ENCODE measurements at places on chromosomes 1 and 21.

GRCh38 chr1:24873148-24873547 is 56.9 kb downstream of the RUNX3 start:
- DNase-seq = no peak

DNA sequence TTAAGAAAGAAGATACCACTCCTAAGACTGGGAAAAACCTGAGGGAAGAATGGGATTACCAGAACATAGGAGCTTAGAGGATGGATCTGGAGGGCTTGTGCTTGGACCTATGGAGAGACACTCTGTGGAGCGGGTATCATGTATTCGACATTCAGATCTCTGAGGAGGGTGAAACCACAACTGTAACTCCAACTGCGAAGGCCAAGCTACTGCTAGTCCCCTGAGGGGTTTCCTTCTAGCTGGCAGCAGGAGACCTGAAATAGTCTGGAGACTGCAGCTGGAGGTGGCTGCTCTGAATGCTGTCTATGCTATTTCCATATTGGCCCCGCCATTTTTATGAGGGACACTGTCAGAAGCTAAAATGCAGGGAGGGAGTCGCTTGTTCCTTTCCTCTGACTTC is 462.3 kb downstream of the PTPRC start:
- DNase-seq = no peak

GRCh38 chr1:239455743-239456142 is 69.4 kb downstream of the CHRM3 start:
- no peak for DNase-seq

GRCh38 chr1:172697534-172698002 is 38.7 kb downstream of the FASLG start:
- no peak for DNase-seq

- no peak for DNase-seq
Observed at GRCh38 chr1:17188889-17189631, 15.9 kb upstream of the PADI1 start.

- no peak for DNase-seq
Observed at GRCh38 chr21:28865488-28866186, 127.0 kb downstream of the LTN1 start.

DNA sequence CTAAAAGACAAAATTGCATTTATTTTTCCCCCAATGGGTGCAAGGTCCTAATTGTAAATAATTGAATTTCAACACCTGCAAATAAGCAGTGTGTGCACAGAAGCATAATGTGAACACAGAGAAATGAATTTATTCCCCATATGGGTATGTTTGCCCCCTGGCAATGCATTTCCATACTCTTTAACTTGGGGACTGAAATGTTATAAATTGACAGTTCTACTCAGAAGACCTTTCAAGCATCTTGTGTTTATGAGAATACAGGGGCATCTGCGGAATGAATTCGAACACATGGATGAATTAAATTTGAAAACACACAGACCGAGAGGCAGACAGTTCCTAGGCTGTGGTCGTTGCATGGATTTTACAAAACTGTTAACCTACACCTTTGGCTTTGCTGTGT is 3.5 kb downstream of the PBX1 start:
- no peak for DNase-seq

DNA sequence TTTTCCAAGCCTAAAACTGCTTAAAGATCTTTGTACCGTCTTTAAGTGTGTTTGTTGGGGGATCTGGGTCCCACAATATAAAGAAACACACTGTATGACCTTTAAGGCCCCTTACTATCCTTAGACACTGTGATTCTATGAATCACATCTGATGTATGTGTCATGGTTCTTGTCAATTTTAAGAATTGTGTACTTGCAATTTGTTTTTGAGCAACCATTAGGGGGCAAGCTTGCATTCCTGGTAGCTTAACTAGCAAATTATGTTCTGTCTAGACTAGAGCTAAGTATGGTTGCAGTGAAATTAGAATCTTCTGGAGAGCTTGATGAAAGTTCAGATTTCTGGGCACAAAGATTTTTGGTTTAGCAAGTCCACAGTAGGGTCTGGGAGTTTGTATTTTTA is 219.5 kb downstream of the TPR start:
- DNase-seq = peak; percentile 75

DNA sequence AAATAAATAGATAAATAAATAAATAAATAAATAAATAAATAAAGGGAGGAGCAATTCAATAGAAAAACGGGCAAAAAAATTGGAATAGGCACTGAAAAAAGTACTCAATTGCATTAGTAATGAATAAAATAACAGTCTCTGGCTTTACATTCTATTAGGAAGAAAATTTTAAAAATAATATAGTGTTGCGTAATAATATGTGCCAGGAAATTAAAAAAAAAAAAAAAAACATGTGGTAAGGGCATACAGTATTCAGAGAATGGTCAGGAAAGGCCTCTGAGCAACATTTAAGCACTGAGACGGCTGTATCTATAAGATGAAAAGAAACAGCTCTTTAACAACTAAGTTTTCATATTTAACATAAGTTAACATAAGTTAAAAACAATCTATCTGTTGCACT is 48.7 kb upstream of the GLIS1 start:
- no peak for DNase-seq

DNA sequence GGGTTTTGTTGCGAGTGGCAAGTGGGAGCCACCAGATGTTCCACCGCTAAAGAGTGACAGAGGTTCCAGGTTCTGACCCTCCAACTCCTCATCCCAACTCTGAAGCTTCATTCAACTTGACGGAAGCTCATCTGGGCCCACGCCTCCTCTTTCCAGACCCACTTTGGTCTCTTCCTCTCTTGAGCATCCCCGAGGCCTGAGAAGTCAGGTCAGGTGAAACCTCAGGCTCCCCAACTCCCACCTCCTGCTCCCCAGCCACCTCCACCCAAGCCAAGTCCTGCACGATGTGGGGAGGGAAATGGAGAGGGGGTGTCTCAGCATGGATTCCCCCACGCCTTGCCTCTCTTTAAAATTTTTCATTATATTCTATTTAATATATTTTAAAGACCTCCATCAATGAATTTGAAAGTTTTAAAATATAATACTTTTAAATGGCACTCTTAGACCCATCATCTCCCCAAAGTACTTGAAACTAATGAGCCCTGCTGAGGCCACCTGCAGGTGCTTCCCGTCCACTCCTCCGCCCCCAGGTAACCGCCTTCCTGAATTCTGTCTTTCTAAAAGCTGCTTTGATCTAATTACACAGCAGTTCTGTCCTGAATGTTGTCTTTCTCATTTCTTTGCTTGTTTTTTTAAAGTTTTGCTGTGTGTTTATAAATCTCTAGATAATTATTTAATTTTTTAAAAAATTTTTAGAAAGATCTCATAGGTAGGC is 238.1 kb downstream of the KAZN start:
- no peak for DNase-seq

DNA sequence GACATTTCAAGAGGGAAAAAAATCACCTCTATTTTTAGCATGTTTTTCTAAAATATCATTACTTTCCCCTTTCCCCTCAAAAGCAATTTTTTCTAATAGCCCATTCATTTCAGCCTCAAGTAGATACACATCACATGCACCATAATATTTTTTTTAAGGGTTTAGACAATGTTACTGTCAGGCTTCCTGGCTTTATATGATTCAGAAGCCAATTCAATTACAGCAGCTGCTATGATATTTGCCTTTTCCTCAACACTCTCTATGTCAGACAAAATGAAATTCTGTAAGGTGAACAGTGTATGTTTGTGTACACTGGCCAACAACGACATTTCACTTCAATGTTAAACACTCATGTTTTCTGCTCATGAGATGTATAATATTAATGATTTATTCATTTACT is 46.5 kb downstream of the OMA1 start:
- no peak for DNase-seq

- DNase-seq = no peak
Observed at GRCh38 chr1:3767328-3767925, 5.1 kb upstream of the SMIM1 start.

DNA sequence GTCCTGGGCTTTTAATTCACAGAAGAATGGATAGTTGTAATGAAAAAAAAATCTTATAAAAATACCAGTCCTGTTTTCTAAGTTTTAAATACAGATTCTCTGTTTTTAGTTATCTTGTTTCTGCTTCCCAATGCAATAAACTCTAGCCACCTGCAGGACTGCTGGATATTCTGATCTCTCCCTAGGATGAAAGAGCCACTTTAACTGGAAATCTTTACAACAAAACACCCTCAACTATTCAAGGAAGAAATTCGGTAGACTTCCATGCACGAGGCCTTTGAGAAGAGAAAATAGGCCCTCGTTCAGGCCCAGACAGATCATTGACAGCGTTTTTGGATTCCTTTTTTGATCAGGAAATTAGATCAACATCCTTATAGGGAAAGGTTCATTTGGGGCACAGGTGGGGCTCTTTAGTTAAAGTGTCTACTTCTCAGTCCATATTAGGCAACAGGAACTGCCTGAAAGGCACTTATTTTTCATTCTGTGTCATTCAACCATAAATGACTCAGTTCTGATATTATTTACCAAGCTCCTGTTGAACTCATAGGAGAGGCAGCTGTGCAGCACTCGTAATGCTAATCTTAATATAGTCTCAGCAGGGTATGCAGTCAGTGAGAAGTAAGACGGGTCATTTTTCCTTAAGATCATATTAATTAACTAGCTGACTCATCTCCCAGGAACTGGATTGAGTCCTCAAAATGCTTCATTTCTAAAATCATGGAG is 71.1 kb upstream of the ERRFI1 start:
- DNase-seq = peak; percentile 94

DNA sequence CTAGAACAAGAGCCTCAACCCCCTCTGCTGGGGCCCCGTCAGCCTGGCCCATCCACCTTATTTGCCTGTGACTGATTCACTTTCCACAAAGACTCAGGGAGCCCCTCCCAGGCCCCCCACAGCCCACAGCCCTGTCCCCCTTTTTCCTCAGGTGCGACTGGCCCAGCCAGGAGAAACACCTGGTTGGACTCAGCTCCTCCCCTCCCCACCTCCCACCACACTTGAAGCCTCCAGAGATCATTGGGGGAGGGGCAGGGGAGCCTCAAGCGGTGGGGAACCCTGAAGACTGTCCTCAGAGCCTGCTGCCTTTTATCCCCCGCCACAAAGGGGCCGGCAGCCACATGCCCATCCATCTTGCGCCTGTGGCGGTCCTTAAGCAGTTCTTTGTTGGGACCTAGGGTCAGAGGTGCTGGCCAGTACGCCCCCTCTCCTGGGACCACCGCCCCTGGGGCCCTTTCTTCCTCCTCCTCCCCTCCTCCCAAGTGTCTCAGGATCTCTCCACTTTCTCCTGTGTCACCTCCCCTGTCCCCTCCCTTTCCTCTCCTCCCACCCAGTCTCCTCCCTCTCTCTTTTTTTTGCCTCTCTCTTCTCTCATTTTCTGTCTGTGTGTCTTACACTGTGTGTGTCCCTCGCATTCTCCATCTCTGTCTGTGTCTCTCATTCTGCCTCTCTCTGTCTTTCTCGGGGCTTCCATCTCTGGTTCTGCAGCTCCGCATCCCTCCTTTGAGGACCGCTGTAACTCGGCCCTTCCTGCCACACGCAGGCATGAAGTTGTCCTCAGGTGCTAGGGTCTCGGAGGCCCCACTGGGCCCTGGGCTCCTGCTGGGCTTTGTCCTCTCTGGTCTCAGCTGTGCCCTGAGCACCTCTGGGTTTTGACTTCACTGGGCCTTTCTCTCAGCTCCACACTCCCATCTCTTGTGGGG is 12.2 kb downstream of the CRABP2 start:
- DNase-seq = no peak

DNA sequence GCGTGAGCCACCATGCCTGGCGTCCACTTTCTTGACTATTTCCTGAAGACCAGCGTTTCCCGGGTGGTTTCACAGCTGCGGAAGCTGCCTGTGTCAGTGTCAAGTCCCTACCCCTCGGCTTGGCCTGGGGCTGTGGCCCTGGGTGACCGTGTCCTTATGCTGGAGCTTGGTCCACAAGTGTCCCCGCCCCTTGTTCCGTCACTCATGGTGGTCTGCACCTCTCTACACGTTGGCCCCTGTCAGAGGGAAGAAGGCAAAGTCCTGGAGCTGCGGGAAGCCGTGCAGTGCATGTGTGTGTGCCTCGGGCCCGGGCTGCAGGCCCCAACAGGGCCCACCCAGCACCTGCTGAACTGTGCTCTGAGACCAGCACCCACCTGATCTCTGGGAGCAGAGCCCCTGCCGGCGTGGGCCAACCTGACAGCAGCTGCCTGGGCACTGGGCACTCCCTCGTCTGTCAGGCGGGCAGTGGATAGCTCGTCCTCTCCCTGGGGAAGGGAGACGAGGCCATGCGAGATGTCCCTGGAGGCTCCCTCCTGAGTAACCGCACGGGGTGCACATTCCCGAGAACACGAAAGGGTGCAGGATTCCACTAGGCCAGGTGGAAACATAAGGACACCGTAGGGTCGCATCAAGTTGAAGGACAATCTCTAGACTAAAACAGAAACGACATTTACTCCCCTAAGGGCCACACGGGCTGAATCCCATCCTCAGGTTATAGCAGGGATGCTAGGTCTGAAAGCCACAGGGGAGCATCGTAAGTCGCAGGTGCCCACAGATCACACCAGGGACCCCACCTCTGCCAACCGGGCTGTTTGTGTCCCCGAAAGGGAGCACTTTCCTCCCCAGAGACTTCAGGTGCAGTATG is 2.4 kb upstream of the C1orf159 start:
- DNase-seq = no peak

GRCh38 chr21:16587141-16587581 is 857.4 kb downstream of the USP25 start:
- peak; percentile 69 for DNase-seq

DNA sequence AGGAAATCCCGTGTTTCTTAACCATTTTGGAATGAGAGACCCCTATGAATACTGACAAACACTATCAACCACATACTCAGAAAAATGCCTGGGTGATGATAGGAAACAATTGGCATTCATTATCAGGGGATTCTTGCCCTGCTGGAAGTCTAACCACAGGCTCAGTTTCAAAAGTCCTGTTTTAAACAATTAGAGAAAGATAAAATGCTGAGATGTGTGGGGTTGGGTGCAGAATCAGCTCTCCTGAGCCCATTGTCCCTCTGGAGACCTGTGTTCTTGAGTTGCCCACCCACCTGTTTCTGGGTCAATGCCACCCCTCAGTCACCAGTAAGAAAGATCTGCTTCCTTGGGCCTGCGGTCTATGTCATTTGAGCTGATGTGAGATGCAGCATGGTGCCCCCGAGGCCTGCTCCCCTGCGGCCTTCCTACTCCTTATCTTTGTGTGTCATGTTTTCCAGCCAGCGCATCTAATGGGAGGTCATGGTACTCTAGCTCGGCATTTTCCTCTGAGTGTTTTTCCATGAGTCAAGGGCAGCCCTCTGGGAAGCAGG is 130.3 kb upstream of the PLXNA2 start:
- no peak for DNase-seq

DNA sequence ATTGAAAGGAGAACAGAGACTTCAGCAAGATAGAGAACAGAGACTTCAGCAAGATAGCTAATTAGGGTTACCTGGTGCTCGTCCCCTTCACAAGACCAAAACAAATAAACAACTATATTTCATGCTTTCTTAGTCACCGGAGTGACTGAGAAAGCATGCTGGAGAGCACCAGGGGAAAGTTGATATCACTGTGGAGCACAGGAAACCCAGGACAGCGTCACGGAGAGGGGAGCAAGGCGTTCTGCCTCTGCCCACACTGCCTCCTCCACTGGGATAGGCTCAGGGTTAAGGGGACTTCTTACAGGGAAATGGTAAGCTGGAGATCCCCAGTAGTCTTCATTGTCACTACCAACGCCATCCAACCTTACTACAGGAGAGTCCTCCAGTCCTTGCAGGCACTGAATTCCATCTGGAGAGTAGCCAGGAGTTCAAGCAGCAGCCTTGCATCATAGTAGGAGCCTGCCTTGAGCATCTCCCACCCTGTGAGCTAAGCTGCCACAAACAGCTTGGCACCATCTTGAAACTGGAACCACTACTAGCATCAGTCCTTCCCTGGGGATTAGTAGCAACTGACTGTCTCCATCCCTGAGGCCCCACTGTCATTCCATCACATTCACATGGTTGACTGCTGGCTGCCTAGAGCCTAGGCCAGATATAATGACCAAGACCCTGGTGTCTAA is 239.4 kb downstream of the PLPP3 start:
- DNase-seq = no peak

All from HFFc6 (cell line).